ENCODE measurements at places on chromosomes 7 and 10. TPM values are rescaled to one million over a fixed set of nuclear protein-coding genes. Genes with fewer than 3 reads are reported as not detected.
A peak's percentile ranks its signal among the peaks of the same experiment; 100 is the strongest.

GRCh38 chr7:108197371-108198091, 67.4 kb upstream of the LAMB4 start:
- no peak for DNase-seq

DNA sequence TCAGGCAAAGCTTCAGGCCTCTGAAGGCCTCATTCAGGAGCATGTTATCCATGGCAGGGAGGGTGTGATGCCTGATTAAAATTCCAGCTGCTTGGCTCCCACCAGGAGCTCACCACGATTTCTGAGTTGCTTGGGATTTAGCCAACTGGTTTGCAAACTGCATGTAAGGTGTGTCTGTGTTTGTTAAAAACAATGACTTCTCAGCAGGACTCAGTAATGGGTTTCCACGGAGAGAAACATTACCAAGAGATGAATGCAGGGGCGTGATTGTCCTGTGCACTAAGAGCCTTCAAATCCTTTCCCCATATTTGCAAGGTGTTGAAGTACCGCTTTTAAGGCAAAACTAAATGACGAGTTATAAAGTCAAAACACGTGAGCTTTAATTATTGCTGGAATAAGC, 88.8 kb upstream of the BTBD16 start:
- no peak for DNase-seq

GRCh38 chr7:95672434-95672833, 76.1 kb upstream of the PDK4 start:
- DNase-seq: no peak

DNA sequence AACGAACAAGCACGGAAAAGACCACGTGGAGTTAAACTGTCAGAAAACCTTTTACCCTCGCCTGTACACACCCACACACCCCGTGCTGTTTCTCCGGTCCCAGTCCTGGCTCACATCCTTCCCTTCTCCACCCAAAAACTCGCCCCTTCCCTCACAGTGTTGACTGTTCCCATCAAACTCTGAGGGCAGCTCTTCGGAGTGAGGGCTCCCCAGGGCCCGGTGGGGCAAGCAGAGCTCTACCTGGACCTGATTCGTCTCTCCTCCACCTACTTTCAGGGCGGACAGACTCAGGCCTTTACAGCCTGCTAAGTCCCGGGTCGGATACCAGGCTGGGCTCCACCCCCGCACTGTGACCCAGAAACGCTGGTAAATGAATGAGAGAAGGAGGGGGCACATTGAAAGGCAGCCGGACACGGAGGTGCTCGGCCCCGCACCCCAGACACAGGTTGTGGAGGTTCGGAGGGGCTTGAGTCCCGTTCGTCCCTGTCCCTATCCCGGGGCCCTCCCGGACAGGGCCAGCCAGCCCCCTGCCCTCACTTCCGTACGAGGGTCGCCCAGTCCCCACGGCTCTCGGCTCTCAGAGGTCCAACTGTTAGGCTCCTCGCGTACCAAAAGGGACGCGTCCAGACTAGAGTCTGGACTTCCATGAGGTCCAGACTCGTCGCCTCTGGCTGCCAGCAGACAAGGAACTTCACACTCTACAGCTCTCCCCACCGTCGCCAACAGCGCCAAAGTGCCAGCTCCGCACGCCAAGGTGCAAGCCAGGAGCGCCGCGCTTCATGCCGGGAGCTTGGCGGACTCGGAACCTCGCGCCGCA, 31.7 kb upstream of the ASL start:
- DNase-seq: peak; percentile 25

RBM20 gene
- total RNA-seq: not detected
